Stimulated activated CD8-positive, alpha-beta memory T cell treated with anti-CD3 and anti-CD28 coated beads, Interleukin-4, amount 100 ng/mL, for 24 hours (primary cell): ENCODE measurements at places on chromosomes 16 and 17.
A peak's percentile ranks its signal among the peaks of the same experiment; 100 is the strongest.

GRCh38 chr16:54140057-54140787 is 146.4 kb downstream of the IRX3 start:
- DNase-seq = no peak

- no peak for DNase-seq
Measured at GRCh38 chr16:11372829-11373306, 27.6 kb downstream of the RMI2 start.

DNA sequence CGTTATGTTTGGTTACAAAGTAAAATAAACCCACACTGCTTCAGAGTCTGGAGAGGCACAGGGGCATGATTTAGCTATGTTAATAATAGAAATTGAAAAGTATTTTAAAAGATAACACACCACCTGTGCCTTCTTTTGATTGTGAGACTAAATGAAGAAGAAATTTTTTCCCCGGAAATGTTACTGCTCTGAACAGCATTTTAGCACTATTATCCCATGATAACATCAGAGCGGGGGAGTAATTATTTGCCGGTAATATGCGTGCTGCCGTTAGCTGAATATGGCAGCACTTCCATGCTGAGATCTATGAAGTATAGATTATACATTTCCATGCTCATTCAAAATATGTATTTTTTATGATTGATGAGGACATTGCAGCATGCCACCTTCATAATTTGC is 500.2 kb upstream of the HSBP1 start:
- DNase-seq = no peak

- peak; percentile 68 for DNase-seq
Measured at GRCh38 chr16:85420501-85421337, 192.4 kb upstream of the GSE1 start.

DNA sequence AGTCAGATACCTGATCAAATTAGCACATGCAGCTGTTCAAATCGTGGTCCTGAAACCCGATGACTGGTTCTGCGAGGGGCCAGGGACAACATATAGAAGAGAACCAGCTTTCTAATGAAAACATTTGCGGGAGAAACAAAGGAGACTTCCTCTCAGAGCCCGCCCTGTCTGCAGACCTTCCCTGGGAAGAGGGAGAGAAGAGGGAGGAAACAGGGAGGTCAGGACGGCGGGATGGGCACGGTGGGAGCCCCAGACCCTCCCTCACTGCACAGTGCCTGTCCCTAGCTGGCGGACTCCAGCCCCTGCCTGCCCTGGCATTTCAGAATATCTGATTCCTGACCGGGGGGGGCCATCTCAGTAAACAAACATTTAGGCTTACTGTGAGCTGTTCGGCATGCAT is 317.3 kb downstream of the FOXL1 start:
- no peak for DNase-seq

DNA sequence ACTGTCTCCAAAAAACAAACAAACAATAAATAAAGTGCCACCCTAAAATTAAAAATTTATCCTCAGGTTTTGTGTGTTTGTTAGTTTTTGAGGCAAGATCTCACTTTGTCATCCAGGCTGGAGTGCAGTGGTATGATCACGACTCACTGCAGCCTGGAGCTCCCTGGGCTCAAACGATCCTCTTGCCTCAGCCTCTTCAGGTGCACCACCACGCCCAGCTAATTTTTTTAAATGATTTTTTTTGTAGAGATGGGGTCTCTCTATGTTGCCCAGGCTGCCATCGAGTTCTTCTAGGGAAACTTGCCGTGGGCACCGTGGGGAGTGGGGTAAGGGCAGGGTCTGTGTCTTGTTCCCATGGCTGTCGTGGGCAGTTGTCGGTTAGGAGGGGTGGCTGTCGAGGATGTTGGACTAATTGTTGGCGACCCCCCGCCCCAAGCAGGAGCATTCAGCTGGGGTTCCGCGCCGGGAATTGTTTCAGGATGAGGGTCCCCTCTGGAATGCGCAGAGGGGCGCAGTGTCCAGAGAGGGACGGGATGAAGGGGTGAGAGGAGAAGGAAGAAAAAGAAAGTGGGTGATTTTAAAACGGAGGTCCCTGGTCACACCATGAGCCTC is 1.1 kb upstream of the RNF213 start:
- no peak for DNase-seq

GRCh38 chr16:16100631-16101030 is 122.7 kb downstream of the ABCC6 start:
- DNase-seq = no peak

DNA sequence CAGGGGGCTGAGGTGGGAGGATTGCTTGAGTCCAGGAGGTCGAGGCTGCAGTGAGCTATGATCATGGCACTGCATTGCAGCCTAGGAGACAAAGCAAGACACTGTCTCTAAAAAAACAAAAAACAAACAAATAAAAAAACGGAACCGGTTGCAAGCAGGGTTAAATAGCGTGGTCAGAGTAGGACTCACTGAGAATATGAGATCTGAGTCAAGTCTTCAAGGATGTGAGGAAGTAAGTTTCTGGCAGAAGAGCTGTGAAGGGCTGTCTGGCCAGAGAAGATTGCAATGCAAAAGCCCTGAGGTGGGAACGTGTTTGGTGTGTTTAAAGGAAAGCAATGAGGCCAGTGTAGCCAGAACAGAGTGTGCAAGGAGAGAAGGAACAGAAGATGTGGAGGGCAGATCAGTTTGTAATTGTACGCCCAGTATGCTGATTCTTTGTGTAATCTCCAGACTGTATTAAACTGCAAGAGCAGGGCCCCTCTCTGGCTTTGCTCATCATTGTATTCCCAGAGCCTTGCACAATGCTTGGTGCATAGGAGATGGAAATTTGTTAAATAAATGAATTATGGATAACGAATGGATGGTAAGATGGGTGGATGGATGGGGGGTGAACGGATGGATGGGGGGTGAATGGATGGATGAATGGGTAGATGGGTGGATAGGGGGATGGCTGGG is 6.3 kb downstream of the G6PC1 start:
- no peak for DNase-seq

- DNase-seq = no peak
Measured at GRCh38 chr17:77549726-77550366, 408.7 kb upstream of the TNRC6C start.

- no peak for DNase-seq
Measured at GRCh38 chr17:48244121-48244711, 136.7 kb downstream of the SNX11 start.

- DNase-seq = no peak
Measured at GRCh38 chr16:9422762-9423513, 331.5 kb downstream of the HAPSTR1 start.

- DNase-seq = no peak
Measured at GRCh38 chr16:11542069-11542744, 44.5 kb downstream of the LITAF start.

GRCh38 chr16:86901483-86901882 is 323.1 kb downstream of the FOXL1 start:
- no peak for DNase-seq

DNA sequence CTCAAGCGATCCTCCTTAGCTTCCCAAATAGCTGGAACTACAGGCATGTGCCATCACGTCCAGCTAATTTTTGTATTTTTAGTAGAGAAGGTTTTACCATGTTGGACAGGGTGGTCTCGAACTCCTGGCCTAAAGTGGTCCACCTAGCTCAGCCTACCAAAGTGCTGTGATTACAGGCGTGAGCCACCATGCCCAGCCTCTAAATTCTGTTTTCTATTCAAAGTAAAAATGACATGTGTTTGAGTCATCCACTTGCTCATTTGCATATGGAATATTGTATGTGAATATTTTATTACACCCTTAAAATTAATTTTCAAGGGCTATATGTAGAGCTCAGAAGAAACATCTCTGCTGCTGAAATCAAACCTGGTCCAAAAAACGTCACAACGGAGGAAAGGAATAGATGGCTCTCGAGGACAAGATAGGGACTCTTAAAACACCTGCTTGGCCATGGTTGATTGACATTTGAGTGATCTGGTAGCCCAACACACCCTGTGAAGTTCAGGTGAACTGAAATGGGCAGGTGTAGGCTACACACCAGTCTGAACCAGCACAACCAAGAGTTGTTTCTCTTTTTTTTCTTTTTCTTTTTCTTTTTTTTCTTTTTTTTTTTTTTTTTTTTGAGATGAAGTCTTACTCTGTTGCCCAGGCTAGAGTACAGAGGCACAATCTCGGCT is 51.1 kb downstream of the SF3B3 start:
- DNase-seq = no peak

GRCh38 chr16:70746040-70746707 is 54.8 kb downstream of the VAC14 start:
- DNase-seq = no peak

- no peak for DNase-seq
Measured at GRCh38 chr17:80224683-80225082, 4.5 kb downstream of the SLC26A11 start.

- no peak for DNase-seq
Measured at GRCh38 chr17:72978593-72979218, 113.8 kb downstream of the SLC39A11 start.

DNA sequence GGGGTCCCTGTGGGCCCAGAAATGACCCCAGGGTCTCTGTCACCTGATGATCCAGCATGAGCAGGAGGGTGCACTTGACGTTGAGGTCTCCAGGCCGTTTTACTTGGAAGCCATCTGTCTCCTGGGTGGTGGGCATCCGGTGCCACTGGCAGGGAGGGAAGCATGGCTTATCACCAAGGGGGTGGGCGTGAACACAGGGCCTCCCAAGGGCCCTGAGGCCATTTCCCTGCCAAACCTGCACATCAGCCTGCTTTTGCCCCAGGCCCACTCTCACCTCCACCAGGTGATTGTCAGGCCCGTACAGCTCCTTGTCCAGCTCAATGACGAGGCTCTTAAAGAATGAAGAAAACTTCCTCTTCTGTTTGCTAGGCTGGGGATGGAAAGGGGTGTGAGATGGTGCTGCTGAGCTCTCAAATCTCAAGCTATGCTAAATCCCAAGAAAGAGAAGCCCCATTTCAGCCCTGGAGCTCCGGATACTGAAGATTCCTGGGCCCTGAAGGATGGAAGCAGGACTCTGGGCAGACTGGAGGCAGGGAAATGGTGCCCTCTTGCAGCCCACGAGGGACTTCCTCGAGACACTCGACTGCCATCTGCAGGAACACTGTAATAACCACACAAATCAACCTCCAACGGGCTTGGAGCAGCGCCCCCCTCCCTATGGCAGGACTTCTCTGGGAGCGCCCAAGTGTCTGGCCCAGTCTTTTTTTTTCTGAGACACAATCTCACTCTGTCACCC is 7.1 kb upstream of the FTSJ3 start:
- DNase-seq = peak; percentile 44

- DNase-seq = no peak
Measured at GRCh38 chr16:1744338-1744840, 27.0 kb downstream of the NME3 start.

GRCh38 chr17:6716736-6717135 is 3.6 kb upstream of the SLC13A5 start:
- DNase-seq = no peak

- no peak for DNase-seq
Measured at GRCh38 chr17:60327134-60327900, 64.6 kb downstream of the USP32 start.

GRCh38 chr16:67013823-67014633 is 14.9 kb upstream of the CBFB start:
- DNase-seq = peak; percentile 69

GRCh38 chr16:1572673-1573072 is 39.2 kb downstream of the IFT140 start:
- DNase-seq = no peak

- no peak for DNase-seq
Measured at GRCh38 chr17:13047011-13047606, 29.3 kb upstream of the ELAC2 start.

GRCh38 chr16:46954562-46954961 is 18.9 kb downstream of the DNAJA2 start:
- DNase-seq = no peak

DNA sequence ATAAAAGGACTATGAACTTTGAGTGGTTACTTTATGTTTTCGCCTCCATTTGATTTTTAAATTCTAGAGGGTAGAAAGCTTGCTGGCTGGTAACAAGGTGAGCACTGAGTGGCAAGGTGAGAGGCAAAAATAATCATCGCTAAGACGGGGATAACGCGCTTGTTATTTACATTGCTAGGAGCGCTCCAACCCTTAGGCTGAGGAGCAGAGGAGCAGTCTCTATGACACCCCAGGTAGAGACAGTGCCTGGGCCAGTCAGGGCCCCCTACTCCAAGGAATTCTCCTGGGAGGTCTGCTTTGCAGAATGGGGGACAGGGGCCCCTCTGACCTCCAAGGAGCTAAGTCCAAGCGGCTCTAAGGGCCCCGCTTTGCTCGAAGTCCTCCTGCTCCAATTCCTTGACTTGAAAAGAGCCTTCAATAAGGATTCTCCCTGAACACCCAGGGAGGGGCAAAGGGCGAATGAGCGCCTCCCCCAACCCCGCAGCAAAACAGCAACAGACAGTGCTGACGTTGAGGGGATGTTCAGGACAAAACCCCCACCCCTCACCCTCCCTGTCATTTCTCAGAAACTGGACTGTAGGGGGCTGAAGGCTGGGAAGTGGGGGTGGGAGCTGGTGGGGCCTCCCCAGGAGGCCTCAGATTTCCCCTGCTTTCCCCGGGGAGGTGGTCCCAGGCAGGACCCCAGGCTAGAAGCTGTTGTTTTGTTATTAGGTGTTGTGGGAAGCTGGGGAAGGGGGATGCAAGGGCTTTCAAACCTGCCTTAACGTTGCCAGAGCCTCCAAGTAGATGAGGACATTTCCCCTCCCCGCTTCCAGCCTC is 10.2 kb upstream of the FOXF1 start:
- no peak for DNase-seq

DNA sequence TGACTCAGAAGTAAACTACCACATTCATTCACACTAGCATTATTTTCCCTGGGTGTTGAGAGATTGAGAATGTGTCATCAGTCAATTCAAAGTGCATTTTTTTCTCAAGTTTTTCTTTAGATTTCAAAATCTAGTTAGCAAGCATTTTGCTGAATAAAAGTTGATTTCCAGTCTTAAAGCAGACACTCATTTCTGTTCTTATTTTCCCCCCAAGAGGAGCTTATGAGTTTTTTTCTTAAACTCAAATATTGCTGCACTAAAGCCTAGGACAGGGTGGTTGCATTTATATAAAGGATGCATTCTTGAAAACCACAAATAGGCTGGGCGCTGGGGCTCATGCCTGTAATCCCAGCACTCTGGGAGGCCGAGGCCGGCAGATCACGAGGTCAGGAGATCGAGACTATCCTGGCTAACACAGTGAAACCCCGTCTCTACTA is 15.3 kb downstream of the CDH3 start:
- DNase-seq = no peak

- no peak for DNase-seq
Measured at GRCh38 chr16:67043420-67043819, 14.5 kb downstream of the CBFB start.
